ENCODE measurements at places on chromosomes 1 and 21. TPM values are rescaled to one million over a fixed set of nuclear protein-coding genes. Genes with fewer than 3 reads are reported as not detected.

DNA sequence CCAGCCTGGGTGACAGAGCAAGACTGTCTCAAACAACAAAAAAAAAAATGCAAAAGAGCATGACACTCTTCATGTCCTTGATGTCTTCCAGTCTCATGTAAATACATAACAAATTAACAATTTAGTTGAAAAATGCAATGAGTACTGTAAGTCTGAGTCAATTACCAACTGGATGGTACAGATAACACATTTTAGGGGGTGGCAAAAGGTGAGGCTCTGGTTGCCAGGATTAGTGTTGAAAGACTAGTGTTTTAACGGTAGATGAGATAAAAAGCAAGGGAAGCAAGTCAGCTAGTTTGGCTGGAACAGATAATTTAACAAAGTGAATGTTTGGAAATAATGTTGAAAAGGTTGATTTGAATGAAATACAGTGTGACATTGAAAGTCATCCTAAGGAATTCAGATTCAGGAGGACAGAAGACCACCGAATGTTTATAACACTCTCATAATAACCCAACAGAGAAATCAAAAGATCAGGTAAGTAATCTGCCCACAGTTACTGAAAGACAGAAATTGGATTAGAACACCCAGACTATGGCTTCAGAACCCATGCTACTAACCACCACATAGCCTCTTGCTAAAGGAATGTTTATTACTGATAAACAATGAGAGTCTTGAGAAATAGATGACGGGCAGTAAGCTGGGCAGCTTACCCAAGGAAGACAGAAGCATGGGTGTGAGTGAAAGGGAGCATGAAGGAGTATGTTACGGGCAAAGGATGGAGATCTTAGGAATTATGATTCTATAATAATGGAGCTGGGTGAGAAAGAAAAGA, 312.4 kb downstream of the HMCN1 start:
- DNase-seq, result no peak

GRCh38 chr1:185495898-185496297, 178.9 kb upstream of the IVNS1ABP start:
- no peak for DNase-seq

The TDRD5 gene
- 0.18 TPM for total RNA-seq

The RNU1-2 gene
- under 0.01 TPM for total RNA-seq

The LHX8 gene
- total RNA-seq, result 1.3 TPM

The FHAD1 gene
- total RNA-seq, result not detected
